ENCODE measurements at places on chromosomes 2 and 18.

DNA sequence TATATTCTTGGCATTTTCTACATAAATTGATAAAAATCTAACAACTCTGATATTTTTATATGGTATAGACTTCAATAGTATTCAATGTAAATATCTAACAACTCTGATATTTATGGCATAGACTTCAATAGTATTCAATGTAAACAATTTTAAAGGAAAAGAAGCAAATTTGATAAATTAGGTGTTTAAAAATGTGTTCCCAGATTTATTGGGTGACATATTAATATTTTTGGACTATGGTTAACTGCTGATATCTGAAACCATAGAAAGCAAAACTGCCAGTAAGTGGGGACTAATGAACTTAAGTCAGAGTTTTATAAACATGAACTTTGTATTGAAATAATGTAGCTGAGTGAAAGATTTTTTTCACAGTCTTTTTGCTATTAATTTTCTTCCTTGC, 1576.0 kb upstream of the DDX18 start:
- DNase-seq, result no peak

- DNase-seq, result no peak
These were observed 29.6 kb downstream of the TCF7L1 start for GRCh38 chr2:85162746-85163301.

DNA sequence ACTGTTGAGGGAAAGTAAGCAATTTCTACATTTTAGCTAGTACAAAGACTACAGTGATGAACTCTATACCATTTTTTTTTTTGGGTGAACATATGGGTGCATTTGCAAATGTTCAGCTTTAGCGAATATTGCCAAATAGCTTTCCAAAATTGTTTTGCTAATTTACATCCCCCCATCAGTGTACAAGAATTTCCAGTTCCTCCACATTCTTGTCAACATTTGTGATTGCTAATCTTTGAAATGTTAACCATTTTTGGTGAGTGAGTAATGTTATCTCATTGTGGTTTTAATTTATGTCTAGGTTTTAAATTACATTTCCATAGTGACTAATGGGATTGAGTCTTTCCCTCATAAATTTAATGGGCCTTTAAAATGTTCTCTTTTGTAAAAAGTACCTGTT, 16.4 kb upstream of the CNRIP1 start:
- DNase-seq, result no peak

- no peak for DNase-seq
These were observed 119.3 kb downstream of the GLI2 start for GRCh38 chr2:120854766-120855530.

GRCh38 chr18:35389095-35389618, 12.0 kb upstream of the ZNF396 start:
- DNase-seq, result no peak

DNA sequence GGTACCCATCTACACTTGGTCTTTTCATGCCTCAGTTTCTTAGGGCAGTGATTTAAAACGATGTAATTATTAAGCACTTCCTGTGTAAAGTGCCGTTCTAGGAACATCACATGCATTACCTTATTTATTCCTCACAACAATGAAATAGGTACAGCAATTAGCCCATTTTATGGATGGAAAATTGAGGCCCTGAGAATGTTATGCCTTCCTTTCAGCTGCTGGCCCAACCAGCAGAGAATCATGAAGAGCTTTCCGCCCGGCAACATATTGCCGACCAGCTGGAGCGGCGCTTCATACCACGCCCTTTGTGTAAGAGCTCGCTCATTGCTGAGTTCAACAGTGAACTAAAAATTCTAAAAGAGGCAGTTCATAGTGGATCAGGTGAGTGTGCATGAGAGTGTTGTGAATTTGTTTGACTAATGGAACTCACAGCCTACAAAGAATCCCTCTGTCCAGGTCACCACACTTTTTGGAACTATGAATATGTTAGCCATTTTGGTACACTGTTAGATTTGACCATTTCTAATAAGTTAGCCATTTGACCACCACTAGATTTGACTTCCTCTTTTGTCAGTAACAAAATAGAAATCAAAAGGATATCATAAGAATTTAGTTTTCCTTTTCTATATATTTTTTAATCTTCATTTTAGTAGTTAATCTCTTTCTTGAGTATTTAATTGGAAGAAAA, 25.6 kb upstream of the RPE start:
- DNase-seq, result no peak

DNA sequence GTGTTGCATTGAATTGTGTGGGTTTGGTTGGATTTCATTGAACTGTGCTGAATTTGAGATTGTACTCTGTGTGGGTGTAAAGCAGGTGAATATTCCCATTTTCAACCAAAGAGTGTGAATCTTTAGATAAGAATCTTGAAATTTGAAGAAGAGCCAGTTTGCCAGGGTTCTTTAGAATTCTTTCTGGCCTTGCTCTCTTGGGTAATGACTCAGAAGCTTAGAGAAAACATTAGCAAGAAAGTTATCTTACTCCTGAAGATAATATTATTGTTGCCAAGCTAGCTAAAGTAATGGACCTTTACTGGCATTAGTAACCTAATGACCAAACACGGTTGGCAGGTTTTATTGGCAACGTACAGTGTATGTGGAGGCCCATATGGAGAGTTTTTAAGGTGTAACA, 46.4 kb upstream of the SIX3 start:
- no peak for DNase-seq

GRCh38 chr2:43461453-43462073, 134.3 kb downstream of the THADA start:
- no peak for DNase-seq

GRCh38 chr2:224444021-224444420, 42.1 kb upstream of the FAM124B start:
- no peak for DNase-seq

DNA sequence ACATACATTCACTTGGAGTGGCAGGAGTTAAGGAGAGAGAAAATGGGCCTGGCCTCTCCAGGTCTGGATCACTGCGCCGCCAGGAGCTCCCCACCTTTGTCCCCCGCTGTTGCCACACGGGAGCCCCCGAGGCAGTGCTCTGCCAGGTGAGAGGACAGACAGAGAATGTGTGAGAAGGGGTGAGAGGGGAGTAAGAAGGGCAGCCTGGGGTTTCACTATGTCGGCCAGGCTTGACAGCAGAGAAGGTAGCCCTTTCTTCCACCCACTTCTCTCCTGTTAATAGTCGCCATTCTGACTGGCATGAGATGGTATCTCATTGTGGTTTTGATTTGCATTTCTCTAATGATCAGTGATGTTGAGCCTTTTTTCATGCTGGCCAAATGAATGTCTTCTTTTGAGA, 26.2 kb upstream of the ARHGEF4 start:
- no peak for DNase-seq

- DNase-seq, result no peak
These were observed 1.2 kb downstream of the RPL31 start for GRCh38 chr2:101003278-101003775.

DNA sequence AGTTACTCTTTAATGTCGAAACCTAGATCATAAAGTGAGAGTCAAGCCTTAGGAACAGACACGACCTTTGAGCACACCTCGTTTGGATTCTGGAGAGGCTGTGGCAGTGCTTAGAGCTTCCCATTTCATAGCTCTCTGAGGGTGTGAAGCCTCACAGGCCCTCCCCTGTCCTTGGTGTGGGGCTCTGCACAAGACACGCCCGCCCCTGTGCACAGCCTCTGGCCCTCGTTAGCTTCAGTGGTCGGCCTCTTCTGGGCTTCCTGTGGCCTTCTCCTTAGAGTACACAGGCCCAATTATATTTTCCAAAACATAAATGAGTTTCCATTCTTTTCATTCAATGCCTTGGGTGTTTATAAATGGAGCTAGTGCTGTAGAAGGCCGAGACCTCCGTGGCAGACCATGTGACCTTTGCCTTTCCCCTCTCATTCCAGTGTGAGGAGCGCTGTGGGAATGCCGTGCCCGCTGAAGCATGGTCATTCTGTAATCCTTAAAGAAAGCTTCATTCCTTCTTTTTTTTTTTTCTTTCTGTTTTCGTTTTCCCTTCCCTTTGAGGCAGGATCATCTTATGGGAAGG, 208.6 kb downstream of the DCDC2C start:
- no peak for DNase-seq

- DNase-seq, result no peak
These were observed 339.0 kb upstream of the LRRTM1 start for GRCh38 chr2:80643598-80643997.

DNA sequence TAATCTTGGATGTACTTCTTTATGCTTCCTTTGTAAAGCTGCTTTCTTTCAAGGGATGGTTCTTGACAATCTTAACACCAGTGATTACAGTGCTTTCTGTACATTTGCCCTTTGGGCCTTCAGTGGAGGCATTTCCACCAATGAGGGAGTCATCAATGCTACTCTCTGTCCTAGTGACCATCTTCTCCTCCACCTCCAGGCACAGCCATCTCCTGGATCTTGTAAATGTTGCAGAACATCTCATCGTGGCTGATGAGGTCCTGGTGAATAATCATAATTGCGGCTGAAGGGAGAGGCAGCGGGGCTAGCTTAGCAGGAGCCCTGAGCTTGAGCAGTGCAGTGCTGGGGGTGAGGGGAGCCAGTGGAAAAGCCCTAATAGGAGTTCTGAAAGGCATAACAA, 32.5 kb downstream of the IDH1 start:
- no peak for DNase-seq

GRCh38 chr2:60529785-60530627, 23.4 kb downstream of the BCL11A start:
- DNase-seq, result no peak

DNA sequence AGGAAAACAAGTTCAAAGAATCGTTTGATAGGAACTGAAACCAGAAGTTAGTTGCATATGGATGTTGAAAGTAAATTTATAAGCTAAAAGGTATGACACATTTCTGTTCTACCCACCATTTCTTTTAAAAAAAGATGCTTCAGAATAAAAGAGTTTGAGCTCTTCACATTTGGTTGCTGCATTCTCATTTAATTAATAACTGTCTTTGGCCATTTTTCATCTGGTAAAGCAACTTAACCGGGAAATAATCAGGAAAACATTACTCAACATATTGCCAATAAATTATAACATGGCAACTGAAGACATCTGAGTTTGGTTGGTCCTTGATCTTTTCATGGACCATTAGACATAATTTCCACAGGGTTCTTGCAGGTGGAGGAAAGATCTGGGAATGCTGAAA, 180.2 kb upstream of the TWIST2 start:
- no peak for DNase-seq

DNA sequence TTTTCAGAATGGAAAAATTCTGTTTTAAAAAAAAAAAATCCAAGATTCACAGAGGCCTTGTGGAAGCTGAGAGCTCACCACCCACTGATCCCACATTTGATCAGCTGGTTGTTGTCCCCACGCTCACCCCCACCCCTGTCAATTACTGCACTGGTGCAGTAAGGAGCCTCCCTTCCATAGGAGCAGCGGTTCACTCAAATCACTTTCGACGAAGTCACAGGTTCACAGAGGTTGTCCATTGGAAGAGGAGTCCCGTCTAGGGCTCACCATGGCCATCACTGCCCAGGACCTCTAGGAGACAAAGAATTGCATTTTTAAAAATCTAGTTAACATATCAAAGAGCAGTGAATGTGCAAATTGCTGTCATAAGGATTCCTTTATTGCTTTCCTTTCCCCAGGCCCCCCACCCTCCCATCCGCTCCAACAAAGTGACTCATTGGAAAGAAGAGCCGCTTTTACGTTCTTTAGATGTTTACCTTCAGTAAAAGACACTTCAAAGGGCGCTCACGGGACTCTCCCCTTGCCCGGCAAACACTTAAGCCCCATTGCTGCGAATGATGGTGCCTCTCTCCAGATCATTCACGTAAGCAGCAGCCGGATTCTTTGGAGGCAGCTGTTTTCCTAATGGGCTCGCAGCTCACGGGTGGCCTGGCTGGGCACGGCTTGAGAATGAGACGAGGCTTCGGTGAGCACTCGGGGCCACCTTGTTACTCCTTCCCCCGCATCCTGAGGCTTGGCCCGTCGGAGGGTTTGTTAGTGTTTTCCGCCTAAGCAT, 165.5 kb upstream of the SALL3 start:
- DNase-seq, result no peak

GRCh38 chr2:30464544-30465170, 17.6 kb downstream of the LCLAT1 start:
- no peak for DNase-seq

DNA sequence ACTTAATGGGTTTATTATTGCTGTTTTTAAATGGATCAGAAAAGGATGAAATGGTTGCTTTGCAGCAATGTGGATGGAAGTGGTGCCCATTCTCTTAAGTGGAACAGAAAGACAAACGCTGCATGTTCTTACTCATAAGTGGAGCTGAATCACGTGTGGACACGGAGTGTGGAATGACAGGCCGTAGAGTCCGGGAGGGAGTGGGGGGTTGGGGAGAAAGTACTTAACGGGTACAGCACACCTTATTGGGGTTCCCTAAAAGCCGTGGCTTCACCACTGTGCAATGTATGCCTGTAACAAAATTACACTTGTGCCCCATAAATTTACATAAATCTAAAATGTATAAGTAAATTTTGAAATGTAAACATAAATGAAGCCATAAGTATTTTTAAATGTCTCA, 64.0 kb upstream of the CTDP1 start:
- no peak for DNase-seq

GRCh38 chr18:12621742-12622306, 36.1 kb downstream of the SPIRE1 start:
- DNase-seq, result no peak

All from activated CD4-positive, alpha-beta T cell treated with anti-CD3 and anti-CD28 coated beads, Interleukin-2, Interleukin-6, amounts not matched to agents 100 ng/mL and 50 ng/mL, durations not matched to agents 16 hours and 8 hours (primary cell).